ENCODE measurements at places on chromosomes 2 and 18.

DNA sequence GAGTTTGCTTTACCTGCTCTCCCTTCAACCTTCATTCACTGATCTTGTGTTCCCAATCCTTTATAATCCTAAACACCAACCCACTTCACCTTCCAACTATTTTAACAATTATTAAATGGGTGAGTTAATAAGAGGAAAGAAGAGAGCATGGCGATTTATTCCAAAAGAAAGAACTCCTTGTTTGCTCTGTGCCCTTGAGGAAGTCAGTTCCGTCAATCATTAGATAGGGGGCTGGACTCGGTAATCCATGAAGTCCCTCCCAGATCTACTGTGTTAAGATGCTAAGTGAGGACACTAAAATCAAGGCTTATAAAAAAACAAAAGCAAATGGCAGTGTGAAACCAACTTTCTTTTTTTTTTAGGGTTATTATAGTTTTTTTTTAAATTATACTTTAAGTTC is 589.9 kb downstream of the XIRP2 start:
- DNase-seq = no peak

DNA sequence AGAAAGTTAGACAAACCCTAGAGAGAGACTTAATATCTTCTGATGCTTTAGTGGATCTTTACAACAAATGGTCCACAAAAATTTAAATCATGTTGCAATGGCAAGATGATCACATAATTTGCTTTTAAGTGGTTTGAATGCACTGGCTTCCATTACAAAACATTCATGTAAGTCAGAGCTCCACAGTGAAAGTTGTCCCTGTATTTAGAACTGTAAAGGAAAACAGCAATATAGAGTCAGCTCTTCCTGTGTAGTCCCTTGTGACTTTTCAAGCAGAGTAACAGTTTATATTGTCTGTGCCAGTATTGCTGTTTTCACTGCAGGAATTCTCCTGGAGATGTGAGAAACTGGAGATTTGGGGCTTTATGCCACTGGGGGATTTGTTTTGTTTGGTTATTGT is 77.7 kb downstream of the MEIS1 start:
- no peak for DNase-seq

DNA sequence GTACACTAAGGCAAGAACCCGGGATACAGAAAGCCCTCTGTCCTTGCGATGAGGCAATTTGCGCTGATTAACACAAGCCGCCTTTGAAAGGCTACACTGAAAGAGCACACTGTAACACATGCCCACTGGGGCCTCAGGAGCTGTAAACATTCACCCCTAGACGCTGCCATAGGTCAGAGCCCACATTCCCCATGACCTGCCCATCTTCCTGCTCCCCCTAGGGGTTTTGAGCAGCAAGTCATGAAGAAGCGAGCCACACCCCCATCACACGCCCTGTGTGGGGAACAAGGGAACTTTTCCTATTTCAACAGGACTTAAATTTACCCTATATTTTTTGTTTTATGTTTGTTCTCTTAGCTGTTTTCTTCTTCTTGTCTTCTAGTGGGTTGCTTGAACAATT is 47.8 kb upstream of the SLC4A10 start:
- DNase-seq = no peak

DNA sequence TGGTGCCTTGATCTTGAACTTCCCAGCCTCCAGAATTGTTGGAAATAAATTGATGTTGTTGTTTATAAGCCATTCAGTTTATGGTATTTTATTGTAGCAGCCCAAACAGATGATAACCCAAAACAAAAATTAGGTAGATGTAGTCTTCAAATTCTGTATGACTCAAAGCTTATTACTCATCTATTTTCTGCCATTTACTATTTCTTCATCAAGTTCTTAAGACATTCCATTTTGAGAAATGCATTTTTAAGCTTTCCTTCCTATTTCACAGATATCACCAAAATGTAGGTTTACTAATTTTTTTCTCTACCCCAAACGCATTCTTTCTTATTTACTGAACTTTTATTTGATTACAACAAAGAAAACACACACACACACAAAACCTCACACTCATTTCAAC is 148.2 kb downstream of the RND3 start:
- no peak for DNase-seq

- DNase-seq = no peak
Observed at GRCh38 chr2:98702127-98702802, 28.7 kb downstream of the MGAT4A start.

DNA sequence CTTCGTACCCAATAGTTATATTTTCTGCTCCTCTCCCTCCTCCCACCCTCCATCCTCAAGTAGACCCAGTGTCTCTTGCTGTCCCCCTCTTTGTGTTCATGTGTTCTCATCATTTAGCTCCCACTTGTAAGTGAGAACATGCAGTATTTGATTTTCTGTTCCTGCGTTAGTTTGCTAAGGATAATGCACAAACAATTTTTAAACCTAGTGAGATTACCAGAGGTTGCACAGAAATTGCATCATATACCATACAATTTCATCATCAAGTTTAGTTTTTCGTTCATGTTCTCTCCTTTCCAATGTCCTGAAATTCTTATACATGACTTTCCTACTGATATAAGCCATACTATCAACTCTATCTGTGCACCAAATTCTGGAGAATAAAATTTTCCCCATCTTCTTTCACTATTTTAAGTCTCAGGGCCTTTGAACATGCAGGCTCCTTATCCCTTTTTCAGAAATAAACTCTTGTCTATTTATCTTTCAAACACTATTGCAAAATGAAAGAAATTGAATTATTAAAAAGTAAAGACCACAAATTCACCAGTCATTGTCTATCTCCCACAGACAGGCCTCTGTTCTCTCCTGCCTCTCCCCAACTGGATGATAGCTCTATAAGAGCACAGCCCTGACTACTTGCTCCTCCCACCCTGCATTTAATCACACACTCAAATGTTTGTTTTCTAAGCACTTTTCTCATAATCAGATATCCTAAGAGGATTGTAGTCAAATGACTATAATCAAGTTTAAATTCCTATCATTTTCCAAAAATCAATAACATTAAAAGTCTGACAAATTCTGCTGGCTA is 27.2 kb upstream of the B4GALT6 start:
- DNase-seq = no peak

- DNase-seq = no peak
Observed at GRCh38 chr2:160301420-160301819, 101.3 kb upstream of the ITGB6 start.

GRCh38 chr18:76546088-76546435 is 51.0 kb upstream of the ZNF516 start:
- DNase-seq = no peak

DNA sequence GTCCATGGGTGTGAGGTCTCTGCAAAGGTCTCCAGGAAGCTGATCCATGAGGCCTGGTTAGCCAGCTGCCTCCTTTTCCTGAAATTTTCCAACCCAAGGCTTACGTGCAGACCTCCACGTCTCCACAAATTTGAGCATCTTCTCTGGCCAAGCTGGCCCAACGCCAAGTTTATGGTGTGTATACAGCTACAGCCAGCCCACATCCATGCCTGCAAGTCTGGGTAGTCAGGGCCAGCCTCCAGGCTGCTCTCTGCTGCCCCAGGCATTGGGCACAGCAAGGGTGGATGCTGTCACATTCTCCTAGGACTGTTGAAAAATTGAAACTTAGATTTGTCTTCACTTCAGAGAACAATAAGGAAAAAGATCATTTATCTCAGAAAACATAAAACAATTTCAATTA is 525.5 kb upstream of the CHAC2 start:
- DNase-seq = no peak

DNA sequence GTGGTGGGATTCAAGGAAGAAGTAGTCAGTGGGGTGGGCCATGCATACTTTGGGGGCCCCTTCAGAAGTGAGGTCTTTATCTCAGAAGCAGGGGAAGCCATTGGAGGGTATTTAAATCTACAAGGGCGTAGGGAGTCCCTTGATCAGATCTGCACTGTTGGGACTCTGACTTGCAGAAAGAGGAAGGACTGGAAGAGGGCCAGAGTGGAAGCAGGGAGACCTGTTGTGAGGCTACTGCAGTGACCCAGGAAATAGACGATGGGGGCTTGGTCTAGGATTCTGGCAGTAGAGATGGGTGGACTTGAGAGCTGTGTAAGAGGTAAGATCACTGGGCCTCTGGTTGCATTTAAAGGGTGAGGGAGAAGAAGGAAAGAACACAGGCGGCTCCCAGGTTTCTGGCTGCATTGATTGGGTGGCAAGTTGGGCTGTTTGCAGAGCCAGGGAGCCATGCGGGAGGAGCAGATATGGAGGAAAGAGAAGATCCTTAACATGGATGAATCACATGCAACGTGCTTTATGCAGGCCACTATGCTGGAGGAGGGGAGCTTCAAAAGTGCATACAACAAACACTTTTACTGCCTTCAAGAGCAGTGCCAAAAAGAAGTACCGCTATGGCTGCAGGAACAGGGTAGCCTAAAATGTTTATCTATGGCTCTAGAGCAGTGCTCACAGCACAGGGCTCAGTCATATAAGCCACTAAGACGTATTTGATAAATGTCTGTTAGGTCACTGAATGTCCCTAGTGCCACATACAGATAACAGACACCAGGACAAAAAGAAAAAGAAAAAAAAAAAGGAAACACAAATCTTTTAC is 2.3 kb downstream of the SFXN5 start:
- DNase-seq = no peak

DNA sequence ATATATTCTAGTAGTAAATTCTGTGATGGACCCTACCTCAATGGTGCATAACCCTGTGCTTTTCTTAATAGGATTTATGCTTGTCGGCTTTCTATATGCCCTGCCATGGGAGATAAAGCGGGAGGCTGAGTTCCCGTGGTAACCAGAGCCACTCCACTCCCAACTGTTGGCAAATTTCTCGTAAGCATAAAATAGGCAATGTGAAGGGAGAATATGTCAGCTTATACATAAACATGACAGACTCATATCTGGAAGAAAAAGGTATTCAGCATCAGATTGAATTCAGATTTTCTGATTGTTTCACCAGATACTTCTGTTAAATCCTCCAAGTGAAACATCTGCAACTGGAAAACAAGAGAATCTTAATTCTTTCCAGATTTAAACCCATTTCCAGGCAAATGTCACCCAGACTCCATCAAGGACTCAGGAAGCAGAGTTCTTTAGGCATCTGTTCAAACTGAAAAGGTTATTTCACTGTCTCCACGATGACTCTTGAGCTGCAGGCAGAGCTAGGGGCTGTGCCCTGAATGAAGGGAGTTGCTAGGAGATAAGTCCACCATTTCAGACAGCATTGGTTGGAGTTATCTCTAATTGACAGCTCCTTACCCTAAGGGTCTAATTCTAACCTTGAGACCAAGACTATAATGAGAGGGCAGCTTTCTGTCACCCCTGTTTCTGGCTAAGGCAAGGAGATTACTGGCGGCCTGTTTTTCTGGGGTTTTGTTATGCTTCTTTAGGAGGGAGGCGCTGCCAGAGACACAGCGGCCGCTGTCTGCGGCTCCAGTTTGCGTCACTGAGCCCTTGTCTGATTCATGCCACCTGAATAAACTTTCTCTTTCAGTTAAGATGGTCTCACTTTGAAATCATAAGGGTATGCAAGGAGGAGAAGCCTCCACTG is 381.3 kb downstream of the SOX11 start:
- no peak for DNase-seq

GRCh38 chr2:168920504-168921157 is 19.5 kb downstream of the G6PC2 start:
- DNase-seq = no peak

DNA sequence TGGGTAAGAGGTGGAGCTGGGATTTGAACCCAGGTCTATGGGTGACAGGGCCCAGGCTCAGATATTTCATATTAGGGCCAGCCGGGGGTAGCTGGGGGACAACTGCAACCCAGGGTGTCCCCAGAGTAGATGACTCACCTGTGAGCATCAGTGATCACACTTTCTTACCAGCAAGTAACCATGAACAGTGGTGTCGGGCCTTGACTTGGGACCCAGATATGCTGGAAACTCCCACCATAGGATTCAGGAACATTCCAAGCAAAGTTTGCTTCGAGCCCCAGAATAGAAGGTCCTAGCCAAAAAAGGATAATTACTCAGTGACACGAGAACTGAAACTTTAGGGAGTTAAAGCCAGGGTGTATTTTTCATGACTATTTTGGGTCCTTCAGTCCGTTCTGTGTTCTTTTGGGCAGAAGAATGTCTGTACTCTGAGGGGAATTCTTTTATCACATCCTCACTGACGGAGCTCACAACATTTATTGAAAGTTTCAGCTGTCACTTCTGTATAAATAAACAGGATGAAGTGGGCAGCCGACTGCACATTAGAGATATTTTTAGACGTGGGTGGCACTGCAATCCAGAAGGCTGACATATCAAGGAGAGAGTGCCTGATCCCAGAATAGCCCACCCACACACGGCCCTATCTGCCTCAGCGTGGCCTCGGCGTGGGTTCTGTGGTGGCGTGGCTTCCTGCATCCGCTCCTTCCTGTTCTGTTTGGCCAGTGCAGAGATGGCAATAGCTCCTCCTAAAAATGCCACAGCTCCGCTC is 45.6 kb downstream of the RAMP1 start:
- DNase-seq = peak; percentile 15

GRCh38 chr2:70733646-70734180 is 34.3 kb downstream of the ADD2 start:
- DNase-seq = no peak

DNA sequence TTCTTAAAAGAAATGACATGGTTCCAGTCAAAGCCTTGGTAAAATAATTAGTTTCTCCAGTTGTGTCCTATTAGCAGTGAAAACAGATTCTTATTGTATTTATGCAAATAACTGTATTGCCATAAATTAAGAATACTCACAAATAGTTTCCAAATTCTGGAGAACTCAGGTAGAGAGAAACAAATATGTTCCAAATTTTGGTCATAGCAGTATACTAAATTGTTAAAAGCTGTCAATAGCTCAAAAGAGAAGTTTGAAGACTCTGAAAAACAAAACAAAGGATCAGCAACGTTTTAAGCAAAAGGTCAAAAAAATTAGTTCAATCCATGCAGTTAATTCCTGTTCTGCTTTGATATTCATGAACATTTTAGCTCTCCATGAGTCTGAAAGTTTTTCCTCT is 25.5 kb downstream of the ELMOD3 start:
- no peak for DNase-seq

GRCh38 chr18:77000527-77000926 is 132.1 kb downstream of the MBP start:
- DNase-seq = peak; percentile 66

GRCh38 chr2:8238521-8239230 is 443.2 kb upstream of the ID2 start:
- DNase-seq = no peak

DNA sequence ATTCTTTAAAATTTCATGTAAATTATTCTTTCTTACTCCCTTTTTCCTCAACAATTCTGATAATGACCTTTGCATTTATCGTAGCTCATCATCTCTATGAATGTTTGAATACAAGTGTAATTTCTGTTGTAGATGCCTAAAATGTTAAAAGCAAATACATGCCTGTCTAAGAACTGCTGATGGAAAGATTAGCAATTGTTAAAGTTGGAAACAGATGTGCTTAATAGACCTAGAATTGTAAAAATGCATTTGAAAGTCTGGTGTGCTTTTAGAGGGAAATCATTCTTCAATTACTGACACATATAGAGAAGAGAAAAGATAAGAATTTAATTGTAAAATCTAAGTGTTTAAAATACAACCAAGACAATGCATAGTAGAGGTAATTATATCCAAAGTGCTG is 50.4 kb downstream of the CCDC102B start:
- DNase-seq = no peak
